Transverse colon (tissue), 4 donors: ENCODE measurements at places on chromosomes 5 and 9. TPM values are rescaled to one million over a fixed set of nuclear protein-coding genes. Genes with fewer than 3 reads are reported as not detected.

GRCh38 chr5:27267209-27267824 lies 228.9 kb upstream of the CDH9 start:
- no peak overlapping the region for H3K4me3 ChIP-seq
- H3K36me3 ChIP-seq = no peaks in the 10 kb centered on the region
- no peaks in the 10 kb centered on the region for H3K4me1 ChIP-seq
- H3K27ac ChIP-seq = no peak overlapping the region
- H3K27me3 ChIP-seq = no peaks in the 10 kb centered on the region

- no peak overlapping the region for H3K4me3 ChIP-seq
- no peaks in the 10 kb centered on the region for H3K27me3 ChIP-seq
- DNase-seq = no peak
- no peaks in the 10 kb centered on the region for H3K36me3 ChIP-seq
- H3K27ac ChIP-seq = peak overlapping the region; percentile 46
- H3K4me1 ChIP-seq = peaks cover 38% of the 10 kb centered on the region
Observed at GRCh38 chr9:8883321-8883720, 1083.7 kb upstream of the DMAC1 start.

- no peaks in the 10 kb centered on the region for H3K27me3 ChIP-seq
- H3K36me3 ChIP-seq = no peaks in the 10 kb centered on the region
- H3K4me3 ChIP-seq = no peak overlapping the region
- no peak overlapping the region for H3K27ac ChIP-seq
Observed at GRCh38 chr9:38041564-38042243, 27.3 kb downstream of the SHB start.

DNA sequence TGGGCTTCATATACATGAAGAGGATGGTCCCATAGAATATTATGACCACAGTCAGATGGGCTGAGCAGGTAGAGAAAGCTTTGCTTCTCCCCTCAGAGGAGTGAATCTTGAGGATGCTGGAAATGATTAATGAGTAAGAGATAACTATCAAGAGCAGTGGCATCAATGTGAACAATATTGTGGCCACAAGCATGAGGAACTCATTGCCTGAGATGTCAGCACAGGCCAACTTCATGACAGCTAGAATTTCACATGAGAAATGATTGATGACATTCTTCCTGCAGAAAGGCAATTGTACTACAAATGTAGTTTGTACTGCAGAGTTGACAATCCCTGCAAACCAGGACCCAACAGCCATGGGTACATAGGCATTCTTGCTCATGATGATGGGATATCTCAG lies 586 bp downstream of the OR13C9 start:
- no peaks in the 10 kb centered on the region for H3K36me3 ChIP-seq
- no peak for DNase-seq
- H3K4me3 ChIP-seq = no peak overlapping the region
- no peaks in the 10 kb centered on the region for H3K27me3 ChIP-seq
- H3K27ac ChIP-seq = no peak overlapping the region
- H3K4me1 ChIP-seq = no peaks in the 10 kb centered on the region

Gene TAF11L9
- not detected for total RNA-seq

DNA sequence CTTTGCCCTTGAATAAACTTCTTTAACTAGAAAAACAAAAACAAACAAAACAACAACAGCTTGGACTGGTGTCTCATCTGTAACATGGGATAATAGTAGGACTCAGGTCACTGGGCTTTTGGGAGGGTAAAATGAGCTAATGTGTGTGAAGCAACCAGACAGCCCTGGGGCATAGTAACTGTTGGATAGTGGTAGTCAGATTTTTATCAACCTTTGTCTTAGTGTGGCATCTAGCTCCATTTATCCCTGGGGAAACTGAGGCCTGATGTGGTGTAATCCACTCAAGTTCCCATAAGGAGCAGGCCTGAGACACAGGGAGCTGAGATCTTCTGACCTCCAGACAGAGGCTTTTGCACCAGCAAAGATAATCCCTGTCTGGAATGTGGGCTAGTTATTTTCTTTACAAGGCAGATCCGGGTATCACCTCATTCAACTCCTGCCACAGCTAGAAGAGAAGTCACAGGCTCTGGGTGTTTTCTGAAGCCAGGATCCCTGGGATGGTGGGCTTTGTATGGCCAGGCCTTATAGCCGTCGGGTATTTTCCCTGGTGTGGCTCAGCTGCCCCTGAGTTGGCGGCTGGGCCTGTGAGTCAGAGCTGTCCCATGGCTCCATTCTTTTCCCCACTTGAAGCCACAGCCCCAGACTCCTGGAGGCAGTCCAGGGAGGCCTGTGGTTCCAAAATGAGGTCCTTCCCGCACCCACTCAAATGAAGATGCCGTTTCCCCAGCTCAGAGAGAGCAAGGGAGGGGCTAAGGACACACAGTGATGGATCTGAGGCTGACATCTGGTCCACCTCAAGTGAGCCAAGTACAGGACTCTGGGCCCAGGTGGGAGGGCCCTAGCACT lies 26.1 kb upstream of the CSF1R start:
- no peaks in the 10 kb centered on the region for H3K4me1 ChIP-seq
- no peak for DNase-seq
- H3K27ac ChIP-seq = peak overlapping the region; percentile 12

- H3K4me1 ChIP-seq = peaks cover 4% of the 10 kb centered on the region
- DNase-seq = peak; percentile 23
Observed at GRCh38 chr5:59813761-59814536, 79.6 kb downstream of the PDE4D start.

DNA sequence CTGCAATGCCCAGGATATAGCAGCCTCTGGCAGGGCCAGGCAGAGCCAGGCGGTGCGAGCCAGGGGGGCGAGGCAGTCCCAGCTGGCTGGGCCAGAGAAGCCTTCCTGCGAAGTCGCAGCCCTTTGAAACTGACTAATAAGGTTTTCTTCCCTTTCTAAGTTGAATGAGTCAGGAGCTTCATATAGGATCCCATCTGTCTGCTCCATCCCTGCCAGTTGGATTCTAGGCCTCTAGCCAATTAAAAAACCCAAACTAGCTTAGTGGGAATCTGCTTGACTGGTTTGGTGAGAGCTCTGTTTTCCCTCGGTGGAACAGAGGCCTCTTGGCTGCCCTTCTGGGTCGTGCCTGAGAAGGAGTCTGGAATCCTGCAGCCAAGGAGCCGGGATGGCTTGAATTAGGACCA lies 70.1 kb upstream of the RAPGEF1 start:
- no peak for DNase-seq
- no peaks in the 10 kb centered on the region for H3K36me3 ChIP-seq
- H3K4me3 ChIP-seq = no peak overlapping the region
- peaks cover 77% of the 10 kb centered on the region for H3K27me3 ChIP-seq
- H3K4me1 ChIP-seq = no peaks in the 10 kb centered on the region

DNA sequence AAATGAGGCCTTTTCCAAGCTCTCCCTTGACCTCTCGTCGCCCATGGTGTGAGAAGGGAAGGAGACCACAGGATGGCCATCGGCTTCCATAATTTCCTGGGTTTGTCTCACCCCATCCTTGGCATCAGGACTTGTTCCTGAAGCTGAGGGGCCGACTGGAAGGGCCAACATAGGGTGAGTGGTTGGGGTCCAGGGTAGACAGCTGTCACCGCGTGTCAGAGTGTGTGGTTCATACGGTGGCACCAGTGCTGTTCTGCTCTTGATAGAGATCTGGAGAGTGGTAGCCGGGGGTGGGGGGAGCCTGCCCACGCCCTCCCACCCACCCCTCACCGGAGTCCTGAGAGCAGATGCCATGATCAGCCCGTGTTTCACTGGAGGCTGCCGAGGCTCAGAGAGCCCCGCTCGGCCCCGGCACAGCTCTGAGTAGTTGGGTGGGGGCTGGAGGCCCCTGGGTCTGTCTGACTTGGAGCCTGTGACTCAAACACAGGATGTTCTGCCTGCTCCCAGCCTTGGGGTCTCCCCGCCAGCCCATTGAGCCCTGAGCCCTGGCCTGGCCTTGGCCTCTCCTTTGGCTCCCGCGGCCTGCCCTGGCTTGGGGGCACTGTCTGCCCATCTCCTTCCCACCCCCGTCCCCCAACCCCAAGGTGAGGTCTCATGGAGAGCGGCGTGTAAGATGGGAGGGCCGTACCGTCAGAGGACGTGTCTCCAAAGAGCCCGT lies 53.1 kb upstream of the IER5L start:
- H3K4me1 ChIP-seq = no peaks in the 10 kb centered on the region
- no peaks in the 10 kb centered on the region for H3K27me3 ChIP-seq
- H3K36me3 ChIP-seq = no peaks in the 10 kb centered on the region
- H3K27ac ChIP-seq = no peak overlapping the region
- H3K4me3 ChIP-seq = no peak overlapping the region

Gene SH3TC2
- not detected for total RNA-seq

GRCh38 chr5:119896826-119897536 lies 267.6 kb downstream of the FAM170A start:
- H3K27me3 ChIP-seq = no peaks in the 10 kb centered on the region
- DNase-seq = no peak
- peak overlapping the region; percentile 25 for H3K27ac ChIP-seq
- H3K4me3 ChIP-seq = no peak overlapping the region

DNA sequence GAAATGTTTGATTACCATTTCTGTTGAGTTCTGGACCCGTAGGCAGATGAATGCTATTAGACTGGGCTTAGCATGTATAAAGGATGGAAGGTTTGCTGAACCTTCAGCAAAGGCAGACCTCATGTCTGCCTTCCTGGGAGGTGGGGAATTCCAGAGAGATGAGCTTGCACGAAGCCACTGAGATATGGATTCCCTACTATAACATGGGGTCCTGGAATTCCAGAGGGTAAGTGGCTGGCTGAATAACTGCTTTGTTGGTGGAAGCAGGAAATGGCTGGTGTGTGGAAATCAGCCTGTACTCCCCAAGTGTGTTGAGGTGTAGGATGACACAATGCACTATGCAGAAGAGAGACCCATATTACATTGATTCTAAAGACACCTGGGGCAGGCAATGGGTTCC lies 526.4 kb downstream of the CTNND2 start:
- peaks cover under 1% of the 10 kb centered on the region for H3K27me3 ChIP-seq
- DNase-seq = no peak
- H3K36me3 ChIP-seq = no peaks in the 10 kb centered on the region
- H3K4me1 ChIP-seq = no peaks in the 10 kb centered on the region

Gene CSF2
- total RNA-seq = not detected

- H3K27ac ChIP-seq = no peak overlapping the region
- DNase-seq = no peak
- H3K4me3 ChIP-seq = no peak overlapping the region
- peaks cover 19% of the 10 kb centered on the region for H3K27me3 ChIP-seq
Observed at GRCh38 chr9:124752967-124753366, 18.1 kb downstream of the NR6A1 start.

DNA sequence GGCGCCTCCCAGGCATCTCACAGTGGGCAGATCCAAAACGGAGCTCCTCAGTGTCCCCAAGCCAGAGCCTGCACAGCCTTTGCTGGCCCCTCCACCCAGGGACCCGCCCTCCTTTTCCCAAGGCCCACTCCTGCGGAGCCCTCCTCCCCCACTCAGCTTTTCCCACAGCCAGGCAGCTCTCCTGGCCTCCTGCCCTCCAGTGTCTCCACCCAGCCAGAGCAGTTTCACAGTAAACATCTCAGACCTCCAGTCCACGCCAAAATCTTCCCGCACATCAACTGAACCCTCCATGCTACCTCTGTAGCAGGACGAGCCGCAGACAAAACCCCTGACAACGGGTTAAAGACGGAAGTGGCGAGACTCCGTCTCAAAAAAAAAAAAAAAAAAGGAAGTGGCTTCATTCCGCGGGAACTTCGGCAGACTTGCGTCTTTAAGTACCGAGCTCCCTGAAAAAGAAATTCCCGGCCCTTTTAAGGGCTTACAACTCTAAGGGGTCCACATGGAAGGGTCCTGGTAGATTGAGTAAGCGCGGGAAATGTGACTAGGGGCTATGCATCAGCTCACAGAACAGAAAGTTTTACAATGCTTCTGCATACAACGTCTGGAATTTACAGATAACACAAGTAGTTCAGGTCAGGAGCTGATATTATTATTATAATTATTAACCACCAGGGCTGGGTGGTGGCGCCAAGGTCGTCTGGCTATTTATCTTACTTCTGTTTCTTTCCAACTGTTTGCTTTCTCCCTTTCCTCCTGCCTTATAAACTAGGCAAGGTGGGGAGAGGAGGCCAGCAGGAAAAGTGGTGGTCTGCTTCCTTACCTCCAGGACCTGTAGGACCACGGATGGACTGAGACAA lies 11.4 kb upstream of the GRIN1 start:
- no peaks in the 10 kb centered on the region for H3K36me3 ChIP-seq
- peak overlapping the region; percentile 42 for H3K4me3 ChIP-seq
- DNase-seq = peak; percentile 32
- H3K4me1 ChIP-seq = peaks cover 35% of the 10 kb centered on the region

Gene FLT4
- total RNA-seq = 3.0 TPM

- peaks cover 4% of the 10 kb centered on the region for H3K36me3 ChIP-seq
- H3K27me3 ChIP-seq = no peaks in the 10 kb centered on the region
- H3K27ac ChIP-seq = no peak overlapping the region
Observed at GRCh38 chr9:125446561-125447094, 185.0 kb downstream of the GAPVD1 start.

Gene C5orf58
- total RNA-seq = not detected

- DNase-seq = no peak
- no peak overlapping the region for H3K27ac ChIP-seq
- H3K27me3 ChIP-seq = no peaks in the 10 kb centered on the region
- no peak overlapping the region for H3K4me3 ChIP-seq
Observed at GRCh38 chr9:121232251-121232650, 30.6 kb upstream of the RAB14 start.

GRCh38 chr5:83524345-83524744 lies 52.8 kb downstream of the VCAN start:
- no peaks in the 10 kb centered on the region for H3K36me3 ChIP-seq
- DNase-seq = no peak
- no peak overlapping the region for H3K27ac ChIP-seq
- no peak overlapping the region for H3K4me3 ChIP-seq

Gene PCDHA5
- total RNA-seq = not detected

Gene ALDH1B1
- 24.9 TPM for total RNA-seq

Gene DDX4
- total RNA-seq = not detected

Gene EMB
- 10.8 TPM for total RNA-seq

DNA sequence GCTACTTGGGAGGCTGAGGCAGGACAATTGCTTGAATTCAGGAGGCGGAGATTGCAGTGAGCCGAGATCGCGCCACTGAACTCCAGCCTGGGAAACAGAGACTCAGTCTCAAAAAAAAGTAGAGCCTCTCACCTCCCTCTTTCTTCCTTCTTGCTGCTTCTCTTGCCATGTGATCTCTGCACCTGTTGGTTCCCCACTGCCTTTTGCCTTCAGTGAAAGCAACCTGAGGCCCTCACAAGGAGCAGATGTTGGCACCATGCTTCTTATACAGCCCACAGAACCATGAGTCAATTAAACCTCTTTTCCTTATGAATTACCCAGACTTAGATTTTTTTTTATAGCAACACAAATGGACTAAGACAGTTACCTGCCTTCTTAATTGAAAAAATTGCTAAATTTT lies 45.6 kb upstream of the GLRX start:
- no peak overlapping the region for H3K4me3 ChIP-seq
- no peaks in the 10 kb centered on the region for H3K36me3 ChIP-seq
- no peaks in the 10 kb centered on the region for H3K27me3 ChIP-seq
- H3K27ac ChIP-seq = no peak overlapping the region
- no peaks in the 10 kb centered on the region for H3K4me1 ChIP-seq
- no peak for DNase-seq

- no peak for DNase-seq
- H3K36me3 ChIP-seq = no peaks in the 10 kb centered on the region
- H3K27me3 ChIP-seq = no peaks in the 10 kb centered on the region
- no peak overlapping the region for H3K27ac ChIP-seq
- no peaks in the 10 kb centered on the region for H3K4me1 ChIP-seq
Observed at GRCh38 chr5:160543395-160543794, 121.7 kb downstream of the PTTG1 start.

GRCh38 chr9:124399323-124399967 lies 15.8 kb downstream of the PSMB7 start:
- no peaks in the 10 kb centered on the region for H3K27me3 ChIP-seq
- H3K27ac ChIP-seq = peak overlapping the region; percentile 16
- H3K36me3 ChIP-seq = peaks cover 24% of the 10 kb centered on the region
